Common myeloid progenitor, CD34-positive (primary cell): ENCODE measurements at places on chromosomes 3 and 15.

DNA sequence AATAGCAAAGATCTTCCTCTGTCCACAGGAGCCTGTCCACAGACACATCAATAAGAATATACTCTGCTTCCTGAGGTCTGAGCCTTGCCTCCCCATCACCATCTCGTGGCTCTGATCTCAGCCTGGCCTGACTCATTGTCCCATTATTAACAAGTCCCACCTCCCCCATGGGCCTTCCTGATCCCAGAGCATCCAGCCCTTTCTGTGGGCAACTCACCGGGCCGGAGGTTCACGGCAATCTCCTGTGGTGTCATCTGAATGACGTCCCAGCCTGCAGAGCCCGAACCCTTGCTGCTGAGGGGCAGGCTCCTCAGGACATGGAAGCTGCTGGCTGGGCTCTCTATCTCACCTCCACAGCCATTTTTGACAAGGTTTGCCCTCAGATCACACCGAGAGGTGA is 28.1 kb downstream of the ITGB5 start:
- no peak for DNase-seq

GRCh38 chr3:162586591-162586990 is 1090.0 kb downstream of the OTOL1 start:
- no peak for DNase-seq

DNA sequence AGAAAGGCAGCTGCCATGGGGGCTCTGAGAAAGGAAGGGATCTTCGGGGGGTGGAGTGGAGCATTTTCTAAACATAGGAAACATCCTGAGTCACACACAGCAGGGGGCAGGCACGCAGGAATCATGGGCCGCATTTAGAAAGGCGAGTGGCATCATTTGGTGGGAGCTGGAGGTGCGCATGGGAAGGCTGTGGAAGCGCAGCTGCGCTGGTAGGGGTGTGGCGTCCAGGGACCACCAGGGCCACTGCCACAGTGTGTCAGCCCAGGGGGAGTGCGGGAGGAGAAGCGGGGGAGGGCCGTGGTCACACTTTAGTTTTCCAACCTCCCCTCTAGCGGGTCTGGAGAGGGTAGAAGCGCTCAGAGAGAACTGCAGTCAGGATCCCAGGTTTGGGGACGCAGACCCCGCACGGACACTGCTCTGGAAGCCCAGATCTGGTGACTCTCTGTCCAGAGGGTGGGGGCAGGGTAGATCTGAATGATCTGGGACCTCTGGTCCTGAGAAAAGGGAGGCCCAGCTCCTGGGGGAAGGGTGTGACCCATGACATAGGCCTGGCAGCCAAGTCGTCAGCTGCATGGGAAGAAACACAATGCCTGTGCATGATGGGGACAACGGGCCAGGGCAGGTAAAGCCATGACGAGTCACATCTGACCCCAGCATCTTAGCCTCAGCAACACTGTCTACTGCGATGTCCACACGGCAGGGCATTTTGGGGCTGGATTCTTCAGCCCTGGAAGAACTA is 88.0 kb upstream of the IQSEC1 start:
- no peak for DNase-seq

- no peak for DNase-seq
Measured at GRCh38 chr3:22704166-22704565, 499.0 kb upstream of the UBE2E2 start.

- no peak for DNase-seq
Measured at GRCh38 chr15:53875139-53875538, 103.1 kb upstream of the UNC13C start.

- no peak for DNase-seq
Measured at GRCh38 chr3:47491186-47491585, 15.4 kb upstream of the SCAP start.

- no peak for DNase-seq
Measured at GRCh38 chr3:46036191-46036590, 8.9 kb upstream of the XCR1 start.

- DNase-seq, result no peak
Measured at GRCh38 chr3:155347901-155348300, 54.4 kb upstream of the STRIT1 start.

- DNase-seq, result peak; percentile 89
Measured at GRCh38 chr3:16801698-16802097, 83.1 kb upstream of the PLCL2 start.

DNA sequence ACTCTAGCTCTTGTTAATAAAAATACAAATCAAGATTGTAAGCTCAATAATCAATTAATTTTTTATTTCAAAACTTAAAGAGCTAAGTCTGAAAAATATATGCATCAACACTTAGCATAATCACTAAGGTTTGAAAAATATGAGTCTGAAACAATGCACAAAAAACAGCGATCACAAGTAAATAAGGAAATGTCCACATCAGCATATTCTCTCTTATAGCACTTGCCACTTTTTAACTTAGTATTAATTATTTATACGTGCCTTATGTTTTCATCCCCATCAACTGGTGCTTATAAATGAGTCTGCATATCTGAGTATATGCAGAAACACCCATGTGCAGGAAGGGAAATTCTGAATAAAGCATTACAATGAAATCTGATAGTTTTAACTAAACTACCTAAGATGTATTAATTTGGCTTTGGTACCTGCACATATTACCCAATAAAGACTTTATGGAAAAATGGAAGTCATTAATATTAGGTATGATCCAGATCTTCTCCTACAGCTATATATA is 28.3 kb downstream of the AQR start:
- DNase-seq, result no peak

DNA sequence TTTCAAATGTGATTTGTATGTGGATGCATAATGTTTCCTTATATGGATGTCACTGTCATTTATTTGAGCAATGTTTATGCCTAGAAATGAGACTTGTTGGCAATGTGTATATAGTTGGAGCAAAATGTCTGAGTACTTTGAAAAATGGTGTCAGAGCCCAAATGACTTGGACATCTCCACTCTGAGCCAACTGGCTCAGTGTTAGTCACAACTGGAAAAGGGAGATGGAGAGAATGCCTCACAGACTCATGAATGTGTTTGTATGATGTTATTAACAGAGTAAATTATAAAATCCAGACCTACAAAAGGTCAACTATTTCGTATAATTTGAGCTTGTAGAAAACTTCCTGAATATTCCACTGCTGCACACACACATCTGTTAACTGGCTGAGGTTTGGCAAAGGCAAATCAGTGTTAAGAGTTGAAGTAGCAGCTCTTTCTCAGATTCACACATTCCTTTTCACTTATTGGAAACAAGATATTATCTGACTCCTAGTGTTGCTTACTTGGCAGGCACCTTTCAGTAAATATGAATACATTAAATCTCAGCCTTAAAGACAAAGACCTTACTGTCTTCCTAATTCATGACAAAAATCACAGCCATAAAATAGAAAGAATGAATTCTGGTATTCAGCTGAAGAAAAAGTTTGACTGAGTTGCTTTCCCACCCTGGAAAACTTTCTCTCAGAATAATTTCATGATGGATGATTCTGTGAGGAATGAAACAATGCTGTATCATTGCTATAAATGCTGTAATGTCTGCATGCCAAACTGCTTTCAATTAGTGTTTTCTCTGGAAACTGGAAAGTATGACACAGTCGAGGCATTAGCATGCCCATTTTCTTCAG is 27.0 kb downstream of the ADIPOQ start:
- no peak for DNase-seq

DNA sequence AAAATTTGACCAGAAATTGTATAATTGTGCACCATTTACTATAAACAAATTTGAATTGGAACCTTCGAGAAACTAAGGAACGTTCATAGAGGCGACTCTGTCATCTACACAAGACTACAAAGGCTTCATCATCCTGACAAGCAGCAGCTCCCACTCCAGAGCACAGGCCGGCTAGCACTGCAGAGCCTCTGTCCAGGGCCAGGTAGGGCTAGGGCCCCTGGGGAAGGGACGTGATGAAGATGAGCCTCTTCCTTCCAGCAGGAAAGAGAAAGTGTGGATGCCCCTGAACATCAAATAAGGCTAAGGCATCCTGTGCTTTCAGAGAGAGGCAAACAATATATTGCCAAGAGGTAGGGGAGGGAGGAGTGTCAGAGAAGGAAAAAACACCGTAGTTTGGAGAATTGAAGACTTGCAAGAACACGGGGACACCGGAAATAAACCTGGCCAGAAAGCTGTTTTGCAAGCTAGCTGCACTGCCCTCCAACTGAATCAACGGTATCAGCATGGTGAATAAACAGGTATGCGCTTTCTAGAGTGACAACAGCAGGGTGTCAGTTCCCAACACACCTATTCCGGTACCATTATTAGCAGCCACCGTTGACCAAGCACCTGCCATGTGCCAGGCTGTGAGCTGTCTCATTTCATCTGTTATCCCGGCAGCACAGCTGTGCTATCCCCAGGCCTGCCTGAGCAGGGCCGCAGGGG is 12.4 kb downstream of the XXYLT1 start:
- no peak for DNase-seq

GRCh38 chr3:54533856-54534255 is 394.0 kb downstream of the LRTM1 start:
- no peak for DNase-seq

DNA sequence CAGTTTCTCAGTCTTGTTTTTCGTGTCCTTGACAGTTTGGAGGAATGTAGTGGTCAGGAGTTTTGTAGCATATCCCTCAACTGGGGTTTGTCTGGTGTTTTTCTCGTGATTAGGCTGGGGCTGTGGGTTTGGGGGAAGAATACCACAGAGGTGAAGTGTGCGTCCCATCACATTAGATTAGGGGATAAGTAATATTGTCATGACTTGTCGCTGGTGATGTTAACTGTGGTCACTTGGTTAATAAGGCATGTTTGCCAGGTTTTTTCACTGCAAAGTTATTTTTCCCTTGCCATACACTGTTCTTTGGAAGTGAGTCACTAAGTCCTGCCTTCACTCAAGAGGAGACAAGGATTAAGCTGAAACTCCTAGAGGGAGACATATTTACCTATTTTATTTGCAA is 39.1 kb downstream of the PAK2 start:
- no peak for DNase-seq

GRCh38 chr15:64138331-64138941 is 13.1 kb upstream of the SNX22 start:
- DNase-seq, result no peak

- peak; percentile 96 for DNase-seq
Measured at GRCh38 chr3:49238274-49239127, 38.5 kb downstream of the C3orf62 start.
